ENCODE measurements at places on chromosomes 16 and 17. TPM values are rescaled to one million over a fixed set of nuclear protein-coding genes. Genes with fewer than 3 reads are reported as not detected.

- no peak for DNase-seq
These were observed 642 bp downstream of the ZNF205 start for GRCh38 chr16:3112881-3113574.

- DNase-seq, result no peak
These were observed 51.5 kb upstream of the FASN start for GRCh38 chr17:82149401-82150099.

Gene KRTAP4-9
- total RNA-seq, result not detected

Gene VASN
- 0.76 TPM for total RNA-seq

DNA sequence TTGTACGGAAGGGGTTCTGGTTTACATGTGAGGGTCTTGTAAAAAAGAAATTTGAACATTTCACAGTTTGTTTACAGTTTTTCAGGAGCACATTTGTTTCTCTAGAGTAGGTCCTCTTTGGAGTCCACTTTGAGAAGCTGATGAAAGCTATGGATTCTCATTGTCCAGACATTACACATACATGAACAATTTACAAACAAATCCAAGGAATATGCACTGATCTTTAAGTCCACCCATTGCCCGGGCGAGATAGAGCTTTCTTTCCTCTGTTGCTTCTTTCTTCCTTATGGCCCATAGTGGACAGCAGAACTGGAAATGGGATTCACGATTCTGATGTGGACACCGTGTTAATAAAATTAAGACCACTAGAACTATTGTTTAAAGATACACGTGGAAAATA, 1.9 kb downstream of the DCAF7 start:
- DNase-seq, result no peak

All from B cell (primary cell).